ENCODE measurements at places on chromosomes 4 and X.

DNA sequence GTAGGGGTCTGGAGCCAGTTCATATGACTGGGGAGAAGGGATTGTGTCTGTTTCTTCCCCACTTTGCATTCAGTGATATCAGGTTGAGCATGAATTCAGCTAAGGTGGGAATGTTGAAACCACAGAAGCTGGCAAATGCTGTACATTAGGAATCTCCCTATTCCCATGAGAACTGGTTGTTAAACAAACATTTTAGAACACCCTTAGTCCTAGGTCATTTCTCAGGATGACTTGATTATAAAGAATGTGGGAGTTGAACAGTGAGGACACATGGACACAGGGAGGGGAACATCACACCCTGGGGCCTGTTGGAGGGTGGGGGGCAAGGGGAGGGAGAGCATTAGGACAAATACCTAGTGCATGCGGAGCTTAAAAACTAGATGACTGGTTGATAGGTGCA is 62.6 kb upstream of the LIMCH1 start:
- no peak for DNase-seq

GRCh38 chr4:2816401-2816954 is 23.6 kb downstream of the SH3BP2 start:
- DNase-seq, result no peak

- DNase-seq, result no peak
Observed at GRCh38 chrX:17581641-17582040, 155.7 kb upstream of the SCML1 start.

DNA sequence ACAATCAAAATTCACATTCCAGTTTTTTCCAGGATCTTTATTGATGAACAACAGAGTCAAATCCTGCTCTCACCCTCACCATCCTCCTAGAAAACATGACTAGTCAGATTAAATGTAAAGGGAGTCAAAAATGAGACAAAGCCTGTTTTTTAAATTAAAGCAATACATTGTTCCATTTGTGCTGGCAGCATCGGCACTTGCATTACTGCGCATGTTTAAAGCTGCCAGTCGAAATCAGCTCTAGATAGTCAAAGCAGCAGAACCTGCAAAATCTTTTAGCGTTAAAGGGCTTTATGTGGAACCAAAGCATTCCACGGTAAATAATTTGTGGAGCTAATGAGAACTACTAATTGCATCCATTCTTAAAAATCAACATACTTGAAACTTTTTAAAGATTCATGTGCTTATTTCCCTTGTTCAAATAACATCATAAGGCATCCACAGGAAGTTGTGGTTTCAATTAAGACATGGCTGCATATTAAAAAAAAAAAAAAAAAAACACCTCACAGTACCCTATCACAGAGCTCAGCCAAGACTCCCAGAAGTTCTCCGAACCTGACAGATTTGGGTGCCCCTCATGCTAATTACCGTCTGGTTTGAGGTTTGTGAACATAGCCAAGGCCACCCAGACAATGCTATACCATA is 82.2 kb downstream of the SH3KBP1 start:
- DNase-seq, result no peak

- DNase-seq, result no peak
Observed at GRCh38 chr4:87209182-87209581, 11.2 kb downstream of the KLHL8 start.

- no peak for DNase-seq
Observed at GRCh38 chr4:112818594-112818965, 181.6 kb downstream of the LARP7 start.
